ENCODE measurements at places on chromosomes 7 and 10.

GRCh38 chr10:21516242-21517131, 9.0 kb downstream of the SKIDA1 start:
- DNase-seq, result no peak

- DNase-seq, result no peak
These were observed 9.5 kb downstream of the CISD1 start for GRCh38 chr10:58278274-58278961.

- no peak for DNase-seq
These were observed 15.6 kb downstream of the FAM107B start for GRCh38 chr10:14758994-14759664.

DNA sequence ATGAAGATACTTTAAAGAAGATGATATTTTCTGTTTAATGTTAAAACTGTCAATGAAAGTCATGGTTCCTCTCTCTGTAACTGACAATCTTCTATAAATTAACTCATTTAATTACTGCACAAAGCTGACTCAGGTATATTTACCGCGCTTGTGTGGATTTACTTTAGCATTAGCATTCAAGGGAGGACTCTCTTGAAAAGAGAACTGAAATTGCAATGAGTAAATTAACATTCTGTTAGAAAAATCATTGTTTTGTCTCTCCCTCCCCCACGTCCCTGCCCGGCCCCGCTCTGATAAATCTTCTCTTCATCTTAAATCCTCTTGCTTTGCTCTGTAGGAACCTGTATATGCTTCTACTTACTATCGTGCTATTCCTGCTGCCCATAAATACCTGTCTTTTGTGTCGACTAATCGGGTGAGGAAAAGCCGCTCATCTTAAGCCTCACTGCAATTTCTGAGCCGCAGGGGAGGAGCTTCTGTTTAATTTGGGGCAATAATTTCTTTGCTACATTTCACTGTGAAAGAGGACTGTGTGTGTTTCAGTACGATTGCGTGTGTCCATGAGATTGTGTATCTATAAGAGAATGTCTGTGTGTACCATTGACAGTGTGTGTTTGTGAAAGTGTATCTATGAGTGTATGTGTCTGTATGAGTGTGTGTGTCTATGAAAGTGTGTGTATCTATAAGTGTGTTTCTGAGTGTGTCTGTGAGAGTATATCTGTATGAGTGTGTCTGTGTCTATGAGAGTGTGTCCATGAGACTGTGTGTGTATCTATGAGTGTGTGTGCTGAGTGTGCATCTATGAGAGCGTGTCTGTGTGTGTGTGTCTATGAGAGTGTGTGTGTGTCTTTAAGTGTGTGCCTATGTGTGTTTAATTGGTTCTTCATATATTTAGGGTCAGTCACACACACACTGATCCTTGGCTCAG, 46.5 kb upstream of the LYZL2 start:
- DNase-seq, result no peak

GRCh38 chr10:72229261-72230251, 13.5 kb upstream of the ASCC1 start:
- no peak for DNase-seq

DNA sequence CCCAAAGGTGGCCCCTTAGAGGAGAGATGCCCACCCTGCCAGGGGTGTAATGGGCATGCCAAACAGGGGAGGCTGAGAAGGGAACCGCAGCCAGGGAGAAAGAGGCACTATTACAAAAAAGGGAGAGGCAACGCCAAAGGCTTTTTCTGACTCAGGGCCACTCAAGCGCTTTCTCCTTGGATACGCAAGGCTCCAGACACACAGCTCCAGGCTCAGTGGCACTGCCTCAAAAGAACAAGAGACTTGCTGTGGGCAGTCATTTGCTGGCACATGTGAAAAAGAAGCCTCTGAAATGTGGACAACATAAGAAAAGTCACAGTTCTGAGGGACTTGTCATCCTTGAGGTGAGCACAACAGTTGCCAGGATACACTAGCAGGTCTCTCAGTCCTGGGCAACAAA, 128.4 kb downstream of the DGKI start:
- DNase-seq, result no peak

DNA sequence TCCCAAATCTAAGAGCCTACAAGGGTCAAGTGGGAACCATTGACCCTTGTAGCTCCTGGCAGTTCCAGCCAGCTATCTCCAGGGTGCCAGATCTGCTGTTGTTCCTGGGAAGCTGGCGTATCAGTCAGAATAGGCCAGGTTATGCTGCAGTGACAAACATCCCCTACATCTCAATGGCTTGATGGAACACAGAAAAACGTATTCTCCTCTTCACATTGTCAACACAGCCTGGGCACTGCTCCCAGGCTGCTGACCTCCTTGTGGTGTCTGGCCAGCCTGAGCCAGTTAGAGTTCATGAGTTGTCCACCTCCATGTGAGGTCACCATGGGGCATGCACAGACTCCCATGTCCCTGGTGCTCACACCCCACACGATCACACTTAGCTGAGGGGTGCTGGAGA, 9.5 kb upstream of the TNRC18 start:
- DNase-seq, result no peak

DNA sequence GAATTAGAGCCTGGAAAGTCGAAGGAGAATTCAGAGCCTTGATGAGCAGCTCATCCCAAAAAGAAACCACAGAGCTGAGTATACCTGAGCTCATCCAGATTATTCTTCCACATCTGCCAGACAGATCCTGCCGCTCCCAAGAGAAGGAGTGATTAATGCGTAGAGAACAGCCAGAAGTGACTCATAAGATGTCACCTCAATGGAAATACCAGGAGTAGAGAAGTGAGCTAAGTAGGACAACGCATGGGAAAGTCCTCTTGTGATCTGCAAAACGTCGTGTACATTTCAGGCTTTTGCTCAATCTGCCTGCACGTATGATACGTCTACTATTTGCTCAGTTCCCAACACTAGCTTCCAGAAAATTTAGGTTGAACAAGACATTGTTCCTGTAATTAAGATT, 230.5 kb upstream of the AUTS2 start:
- DNase-seq, result no peak

DNA sequence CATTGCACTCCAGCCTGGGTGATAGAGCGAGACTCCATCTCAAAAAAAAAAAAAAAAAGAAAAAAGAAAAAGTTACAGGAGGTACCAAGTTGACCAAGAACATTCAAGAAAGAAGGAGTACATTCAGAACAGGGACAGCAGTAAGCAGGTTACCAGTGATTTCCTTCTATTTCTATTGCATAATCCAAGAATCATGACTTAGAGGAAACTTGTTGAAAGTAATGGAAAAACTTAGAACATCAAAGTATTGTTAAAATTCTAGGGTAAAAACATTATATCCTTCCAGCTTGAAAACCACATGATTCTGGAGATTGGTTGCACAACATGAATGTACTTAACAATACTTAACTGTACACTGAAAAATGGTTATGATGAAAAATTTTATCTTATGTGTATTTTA, 25.2 kb downstream of the RAPGEF5 start:
- DNase-seq, result no peak

DNA sequence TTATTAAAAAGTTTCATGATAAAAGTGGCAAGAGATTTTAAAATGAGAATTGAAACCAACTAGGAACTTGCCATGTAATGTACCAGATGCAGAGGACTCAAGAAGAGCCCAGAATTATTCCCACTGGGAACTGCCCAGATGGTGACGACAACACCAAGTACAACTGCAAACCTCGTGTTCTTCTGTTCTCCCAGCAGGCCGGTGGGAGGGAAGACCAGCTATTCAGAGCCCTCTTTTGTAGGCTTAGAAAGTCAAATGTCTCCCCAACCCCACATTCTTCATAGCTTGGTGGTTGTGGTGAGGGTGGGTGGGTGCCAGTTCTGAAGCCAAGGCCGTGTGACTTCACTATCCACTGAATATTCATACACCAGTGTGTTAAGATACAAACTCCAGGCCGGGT, 54.3 kb upstream of the ITGB1 start:
- DNase-seq, result no peak

DNA sequence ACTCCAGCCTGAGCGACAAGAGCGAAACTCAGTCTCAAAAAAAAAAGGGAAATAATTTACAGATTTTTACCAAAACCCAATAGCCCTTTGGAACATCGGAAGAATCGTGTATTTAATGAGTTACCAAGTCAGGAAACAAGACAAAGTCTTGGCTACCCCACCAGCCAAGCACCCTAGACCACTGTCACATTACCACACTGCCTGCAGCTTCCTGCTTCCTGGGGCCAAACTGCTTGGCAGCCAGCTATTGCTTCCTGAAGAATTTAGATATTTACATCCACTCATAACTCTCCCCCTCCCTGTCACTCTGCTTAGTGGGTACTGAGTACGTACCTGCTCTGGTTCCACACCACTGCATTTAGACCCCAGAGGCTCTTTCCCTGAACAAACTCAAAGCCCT, 14.1 kb upstream of the TNPO3 start:
- no peak for DNase-seq

GRCh38 chr10:7272008-7272407, 138.8 kb downstream of the SFMBT2 start:
- no peak for DNase-seq

DNA sequence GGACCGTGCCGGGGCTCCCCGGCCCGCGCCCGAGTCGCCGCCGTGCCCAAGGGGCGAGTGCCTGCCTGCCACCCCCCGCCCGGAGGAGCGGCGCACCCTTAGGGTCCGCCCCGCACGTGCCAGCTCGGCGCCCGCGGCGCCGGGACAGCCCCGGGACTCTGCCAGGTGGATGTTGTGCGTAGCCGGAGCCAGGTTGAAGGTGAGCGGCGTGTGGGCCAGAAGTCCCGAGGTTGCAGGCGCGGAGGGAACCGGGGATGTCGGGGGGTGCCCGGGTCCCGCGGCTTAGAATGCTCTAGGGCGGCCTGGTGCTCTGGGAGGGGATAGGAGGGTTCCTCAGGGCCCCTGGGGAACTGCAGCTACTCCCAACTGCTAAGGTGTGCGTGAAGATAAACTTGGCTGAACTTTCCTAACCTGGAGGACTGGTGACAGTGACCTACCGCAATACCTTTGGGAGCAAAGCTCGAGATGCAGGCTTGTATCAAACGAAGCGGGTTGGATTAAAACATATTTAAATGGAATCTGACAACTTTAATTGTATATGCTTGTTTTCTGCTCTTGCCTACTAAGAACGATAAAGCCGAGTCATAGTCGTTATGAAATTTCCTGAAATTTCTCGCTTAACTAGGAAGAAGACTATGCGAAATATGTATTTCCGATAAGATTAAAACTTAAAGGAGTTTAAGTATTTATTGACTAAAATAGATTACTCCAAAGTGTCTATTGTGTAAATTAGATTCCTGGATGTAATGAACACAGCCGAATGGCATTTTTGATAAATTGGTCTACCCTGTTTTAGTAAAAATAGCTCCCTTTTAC, at the start of gene CUX1:
Gene CUX1, plus strand, starts transcription at position 156 of the 816 bp plus-strand sequence. Its CDS starts 14 bp downstream, at position 170.
- DNase-seq, result peak; percentile 9

DNA sequence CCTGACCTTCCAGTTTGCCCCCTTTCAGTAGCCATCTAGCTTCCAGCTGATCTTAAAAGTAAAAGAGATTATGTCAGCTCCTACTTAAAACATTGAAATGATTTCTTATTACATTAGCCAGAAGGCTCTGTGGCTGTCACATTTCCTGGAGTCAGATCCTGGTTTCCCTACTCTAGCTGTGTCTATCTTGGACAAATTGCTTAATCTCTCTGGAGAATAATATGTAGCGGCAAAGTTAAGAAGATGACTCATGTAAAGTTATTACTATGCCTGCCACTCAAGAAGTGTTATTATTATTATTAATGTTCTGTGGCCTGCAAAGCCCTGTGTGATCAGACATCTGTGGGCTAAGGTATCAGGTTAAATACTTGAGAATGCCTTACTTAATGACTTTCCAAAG, 107.2 kb downstream of the RUNDC3B start:
- no peak for DNase-seq

DNA sequence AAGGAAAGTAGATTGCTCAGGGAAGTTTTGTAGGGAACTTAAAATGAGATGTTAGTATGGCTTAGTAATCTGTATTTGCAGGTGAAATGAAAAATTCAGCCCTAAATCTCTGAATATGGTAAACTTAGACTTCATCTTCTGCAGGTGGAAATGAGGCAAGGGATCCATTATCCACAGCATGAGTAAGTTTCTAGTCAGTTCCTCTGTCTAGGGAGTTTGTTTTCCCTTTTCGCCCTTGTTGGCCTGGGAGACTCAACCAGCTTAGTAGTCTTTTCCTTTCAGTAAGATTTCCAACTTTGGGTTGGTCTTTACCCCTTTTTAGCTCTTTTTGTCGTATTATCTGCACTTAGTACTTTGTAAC, 65.6 kb downstream of the ZEB1 start:
- no peak for DNase-seq

GRCh38 chr10:44280226-44281014, 104.5 kb downstream of the CXCL12 start:
- DNase-seq, result no peak

GRCh38 chr10:102146971-102147428, 5.2 kb upstream of the NOLC1 start:
- no peak for DNase-seq

- DNase-seq, result no peak
These were observed 22.6 kb upstream of the PRTFDC1 start for GRCh38 chr10:24974976-24975375.

DNA sequence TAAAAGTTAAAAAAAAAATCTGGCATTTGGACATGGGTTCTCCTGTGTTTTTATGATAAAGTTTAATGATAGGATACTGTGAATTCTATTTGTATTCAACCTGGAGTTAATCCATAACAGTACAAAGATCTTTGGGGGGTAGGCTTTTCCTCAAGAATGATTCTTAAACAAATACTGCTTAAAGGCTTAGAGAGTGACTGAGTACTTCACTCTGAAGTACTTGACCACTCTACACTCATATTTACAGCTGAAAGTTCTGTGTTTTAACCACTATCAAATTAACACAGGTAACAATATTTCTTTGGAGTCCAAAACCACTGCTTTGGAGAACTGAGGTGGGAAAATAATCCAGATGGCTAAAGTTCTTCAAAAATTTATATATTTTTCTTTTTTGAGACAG, 74.2 kb upstream of the TMEM168 start:
- no peak for DNase-seq

- no peak for DNase-seq
These were observed 49.7 kb downstream of the INPP5F start for GRCh38 chr10:119775529-119775928.

DNA sequence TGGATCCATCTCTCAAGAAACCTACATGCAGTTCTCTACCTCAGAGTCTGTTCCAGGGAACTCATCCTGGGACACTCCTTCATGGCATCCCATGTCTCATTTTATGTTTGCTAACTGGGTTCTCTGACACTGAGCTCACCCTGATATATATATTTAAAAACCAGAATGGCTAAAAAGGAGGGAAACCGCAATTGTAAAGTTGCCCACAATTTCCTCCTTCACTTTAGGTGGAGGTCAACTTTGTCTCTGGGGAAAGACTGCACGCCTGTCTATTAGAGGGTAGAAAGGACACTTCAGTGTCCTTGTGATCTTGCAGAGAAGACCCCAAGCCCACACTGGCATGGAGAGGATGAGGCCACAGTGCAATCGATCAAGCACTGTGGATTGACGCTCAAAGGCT, 131.7 kb downstream of the TEX36 start:
- DNase-seq, result no peak

GRCh38 chr7:11737723-11738122, 94.3 kb downstream of the THSD7A start:
- DNase-seq, result no peak

GRCh38 chr7:128323459-128324367, 20.0 kb downstream of the RBM28 start:
- DNase-seq, result no peak

GRCh38 chr10:35834877-35835494, 192.9 kb upstream of the FZD8 start:
- DNase-seq, result no peak

- no peak for DNase-seq
These were observed 606.2 kb downstream of the LRMDA start for GRCh38 chr10:76037531-76038155.
